Fibroblast of villous mesenchyme (primary cell): ENCODE measurements at places on chromosomes 6 and 20. TPM values are rescaled to one million over a fixed set of nuclear protein-coding genes. Genes with fewer than 3 reads are reported as not detected.

- peak; percentile 32 for DNase-seq
Observed at GRCh38 chr6:148134592-148134991, 208.0 kb upstream of the SASH1 start.

GRCh38 chr6:90967471-90967870, 380.6 kb upstream of the MAP3K7 start:
- no peak for DNase-seq

GRCh38 chr6:127510876-127511275, 8.3 kb downstream of the MTCL3 start:
- DNase-seq: no peak

- DNase-seq: no peak
Observed at GRCh38 chr6:115819506-115819905, 241.2 kb downstream of the FRK start.

DNA sequence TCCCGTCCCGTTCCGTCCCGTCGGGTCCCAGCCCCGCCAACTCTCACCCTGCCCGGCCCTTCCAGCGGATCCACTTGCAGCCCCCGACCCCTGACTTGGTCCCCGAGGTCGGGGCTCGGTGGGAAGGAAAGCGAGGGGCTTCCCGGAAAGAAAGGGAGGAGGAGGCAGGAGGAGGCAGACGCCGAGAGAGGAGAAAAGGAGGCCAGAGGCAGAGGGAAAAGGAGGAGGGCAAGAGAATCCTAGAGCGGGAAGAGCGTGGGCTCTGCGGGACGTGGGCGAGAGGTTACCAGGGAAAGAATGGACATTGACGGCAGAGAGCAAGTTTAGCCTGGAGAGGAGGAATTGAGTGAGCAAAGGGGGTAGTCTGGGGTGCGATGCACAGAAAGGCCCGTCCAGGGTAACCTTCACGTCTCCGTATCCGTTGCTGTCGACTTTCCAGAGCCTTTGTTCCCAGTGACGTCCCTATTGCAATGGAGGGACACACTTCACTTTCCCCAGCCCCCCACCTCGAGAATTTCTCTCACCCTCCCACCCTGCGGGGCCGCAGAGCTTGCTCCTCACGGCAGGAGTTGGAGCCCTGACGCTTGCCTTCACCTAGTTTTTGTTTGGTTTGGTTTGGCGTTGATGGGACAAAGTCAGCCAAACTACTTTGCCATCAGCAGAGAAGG, 477 bp upstream of the MOXD1 start:
- DNase-seq: no peak

DNA sequence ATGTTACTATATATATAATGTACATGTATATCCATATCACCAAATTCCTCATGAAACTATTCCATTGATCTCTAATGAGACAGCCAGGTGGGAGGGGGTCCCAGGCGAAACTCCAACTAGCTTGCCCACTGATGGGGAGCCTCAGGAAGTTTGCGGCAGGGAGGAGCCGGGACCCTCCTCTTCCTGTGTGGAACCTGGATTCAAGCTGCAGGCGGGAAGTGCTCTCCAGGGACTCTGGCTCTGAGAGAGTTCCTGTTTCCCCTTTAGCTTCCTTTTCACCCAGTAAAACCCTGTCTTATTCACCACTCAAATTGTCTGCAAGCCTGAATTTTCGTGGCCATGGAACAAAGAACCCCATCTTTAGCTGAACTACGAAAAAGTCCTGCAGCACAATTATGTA, 152.2 kb downstream of the OPN5 start:
- no peak for DNase-seq

GRCh38 chr6:148811459-148811858, 64.6 kb downstream of the UST start:
- no peak for DNase-seq

DNA sequence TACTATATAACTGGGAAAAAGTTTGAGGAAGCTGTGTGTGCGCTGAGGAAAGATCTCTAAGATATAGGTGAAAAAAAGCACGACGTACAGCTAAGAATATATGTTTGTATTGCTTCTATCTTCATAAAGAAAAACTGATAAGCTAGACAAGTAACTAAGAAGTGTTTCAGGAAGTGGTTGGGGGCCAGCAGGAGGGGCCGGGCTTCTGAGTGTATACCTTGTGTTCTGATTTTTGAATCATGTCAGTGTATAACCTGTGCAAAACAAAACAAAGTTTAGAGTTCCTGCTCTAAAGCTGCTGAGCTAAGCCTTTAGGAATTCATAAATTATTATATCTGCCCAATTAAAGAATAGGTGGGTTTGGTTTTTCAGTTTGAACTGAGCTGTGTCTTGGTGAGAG, 7.9 kb upstream of the OSER1 start:
- DNase-seq: no peak

GRCh38 chr20:7180256-7181045, 413.0 kb downstream of the BMP2 start:
- peak; percentile 50 for DNase-seq

DNA sequence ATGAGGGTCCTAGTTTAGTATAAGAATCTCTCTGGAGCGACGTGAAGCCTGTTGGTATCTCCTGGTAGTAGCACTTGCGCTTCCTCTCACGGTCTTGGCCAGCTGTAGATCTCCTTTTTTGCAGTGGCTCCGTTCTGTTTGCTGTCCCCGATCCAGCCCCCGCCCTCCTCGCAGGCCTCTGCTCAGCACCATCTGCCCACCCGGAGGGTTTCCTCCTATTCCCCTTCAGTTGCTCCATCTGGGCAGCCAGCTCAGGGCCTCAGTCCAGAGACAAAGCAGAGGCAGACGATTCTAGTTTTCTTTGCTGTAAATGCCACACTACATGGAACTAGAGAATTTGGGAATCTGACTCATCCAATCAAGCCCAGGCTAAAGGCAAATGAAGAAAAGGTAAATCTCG, 126.6 kb downstream of the TIAM2 start:
- peak; percentile 39 for DNase-seq

DNA sequence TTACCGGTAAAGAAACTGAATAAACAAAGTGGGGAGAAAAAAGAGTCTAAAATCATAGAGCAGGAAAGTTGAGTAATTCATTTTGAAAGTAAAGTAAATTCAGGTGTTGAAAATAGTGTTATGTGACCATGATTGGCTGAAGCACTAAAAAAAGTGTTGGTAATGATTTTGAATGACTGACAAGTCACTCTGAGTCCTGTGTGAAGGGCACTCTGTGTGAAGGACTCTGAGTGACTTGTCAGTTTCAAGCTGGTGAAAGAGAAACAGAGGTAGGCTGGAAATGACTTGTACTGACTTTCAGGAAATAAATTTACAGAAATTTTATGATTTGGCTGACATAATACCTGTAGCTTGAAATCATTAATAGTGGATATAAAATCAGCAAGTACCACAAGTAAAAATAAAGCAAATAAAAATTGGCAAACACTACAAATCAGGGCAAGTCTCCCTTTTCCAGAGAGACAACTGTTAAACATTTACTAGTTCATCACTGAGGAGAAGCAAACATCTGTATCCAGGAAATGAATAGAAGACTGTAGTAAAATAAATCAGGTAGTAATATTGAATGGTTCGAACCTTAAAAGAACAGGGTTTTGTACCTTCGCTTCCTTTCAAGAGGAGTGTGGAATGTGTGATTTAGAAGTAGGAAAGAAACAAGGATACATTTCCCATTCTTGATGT, 630.6 kb downstream of the GRIK2 start:
- DNase-seq: no peak

RHAG gene
- total RNA-seq: not detected in 2 replicates
